ENCODE measurements at places on chromosomes 4 and X.

- DNase-seq: no peak
Measured at GRCh38 chrX:40097141-40097503, 636 bp downstream of the BCOR start.

DNA sequence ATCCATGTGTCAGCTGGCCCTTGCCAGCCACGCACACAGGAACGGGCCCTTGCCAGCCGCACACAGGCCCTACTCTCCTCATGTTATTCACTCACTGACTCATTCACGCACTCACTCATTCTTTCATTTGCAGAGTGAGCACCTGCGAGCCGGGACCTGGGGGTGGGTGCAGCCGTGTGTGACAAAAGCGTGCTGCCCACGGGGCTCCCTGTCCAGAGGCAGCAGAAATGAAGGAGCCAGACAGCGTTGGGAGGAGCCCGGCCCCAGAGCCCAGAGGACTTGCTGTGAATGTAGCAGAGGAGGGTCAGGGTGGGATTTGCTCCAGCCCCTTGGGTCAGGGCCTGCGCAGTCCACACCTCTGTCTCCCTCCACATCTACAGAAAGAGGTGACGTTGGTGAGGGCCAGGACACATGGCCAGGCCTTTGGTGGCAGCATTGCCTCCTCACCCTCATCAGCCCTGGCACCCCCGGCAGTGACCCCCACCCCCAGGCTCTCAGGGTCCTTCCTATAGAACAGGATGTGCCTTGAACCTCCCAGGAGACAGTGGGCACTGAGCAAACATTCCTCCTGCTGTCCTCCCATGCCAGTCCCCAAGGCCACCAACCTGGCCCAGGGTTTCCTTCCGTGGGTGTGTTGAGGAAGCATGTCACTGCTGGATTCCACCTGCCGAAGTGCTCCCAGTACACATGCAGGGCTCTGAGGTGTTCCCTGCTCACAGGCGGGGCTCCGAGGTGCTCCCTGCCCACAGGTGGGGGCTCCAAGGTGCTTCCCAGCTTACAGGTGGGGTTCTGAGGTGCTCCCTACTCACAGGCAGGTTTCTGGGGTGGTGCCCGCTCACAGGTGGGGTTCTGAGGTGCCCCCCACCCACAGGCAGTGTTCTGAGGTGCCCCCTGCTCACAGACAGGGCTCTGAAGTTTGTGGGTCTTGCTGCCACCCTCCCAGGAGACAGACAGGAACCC is 105.7 kb downstream of the HMX1 start:
- no peak for DNase-seq

GRCh38 chrX:3520982-3521381 is 174.5 kb upstream of the MXRA5 start:
- DNase-seq: no peak

DNA sequence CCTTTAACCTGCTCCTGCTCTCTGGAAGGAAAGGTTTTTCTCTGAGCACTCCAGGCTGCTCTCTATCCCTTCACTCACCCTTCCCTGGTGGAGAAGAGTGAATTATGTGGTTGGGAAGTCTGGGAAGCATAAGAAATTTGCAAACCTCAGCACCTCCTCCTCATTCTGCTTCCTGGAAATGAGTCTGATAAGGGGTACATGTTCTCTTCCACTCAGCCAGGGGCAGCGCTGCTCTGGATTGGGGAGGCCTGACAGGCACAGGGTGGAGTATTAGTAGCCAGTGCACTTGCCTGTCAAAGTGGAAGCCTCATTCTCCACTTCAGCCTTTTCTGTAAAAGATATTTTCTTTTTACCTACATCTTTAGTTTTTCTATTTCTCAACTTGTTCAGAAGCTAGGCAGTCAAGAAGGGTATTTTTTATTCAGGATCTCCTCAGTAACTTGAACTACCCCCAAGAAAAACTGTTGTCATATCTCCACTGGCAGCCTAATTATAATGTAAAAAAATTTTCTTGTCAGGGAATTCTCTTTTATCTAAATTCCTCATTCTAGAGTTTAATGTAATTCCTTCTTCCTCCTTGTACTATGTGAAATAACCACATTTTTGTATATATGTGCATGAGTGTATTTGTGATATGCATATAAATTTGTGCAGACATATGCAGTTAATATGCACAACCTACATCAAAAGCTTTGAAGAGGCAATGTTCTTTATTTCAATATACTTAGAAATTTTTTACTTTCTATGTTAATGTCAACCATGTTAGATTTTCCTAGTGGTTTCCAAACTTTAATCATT is 15.3 kb downstream of the ADAMTS3 start:
- DNase-seq: no peak

DNA sequence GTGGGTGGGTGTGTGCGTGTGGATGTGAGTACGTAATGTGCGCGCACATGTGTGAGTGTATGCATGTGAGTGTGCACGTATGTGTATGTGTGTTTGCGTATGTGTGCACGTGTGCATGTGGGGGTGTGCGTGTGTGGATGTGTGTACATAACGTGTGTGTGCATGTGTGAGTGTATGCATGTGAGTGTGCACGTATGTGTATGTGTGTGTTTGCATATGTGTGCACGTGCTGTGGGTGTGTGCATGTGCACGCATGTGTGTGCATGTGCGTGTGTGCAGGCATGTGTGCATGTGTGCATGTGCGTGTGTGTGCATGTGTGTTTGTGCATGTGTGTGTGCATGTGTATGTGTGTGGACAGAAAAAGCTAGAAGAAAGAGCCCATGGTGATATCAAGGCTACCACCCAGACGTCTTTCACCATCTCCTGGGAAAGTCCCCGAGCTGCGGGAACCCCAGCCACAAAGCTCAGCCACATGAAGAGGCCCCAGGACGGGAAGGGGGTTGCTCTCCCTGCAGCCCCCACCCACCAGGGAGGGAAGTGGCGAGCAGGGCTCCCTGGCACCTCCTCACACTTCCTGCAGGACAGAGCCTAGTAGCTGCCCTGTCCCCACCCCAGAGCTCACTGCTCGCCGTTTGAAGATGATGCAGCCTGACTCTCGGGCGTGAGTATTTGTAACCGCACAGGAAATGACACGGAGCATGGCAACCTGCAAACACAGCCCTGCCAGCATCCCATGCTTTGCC is 108.3 kb downstream of the DCTD start:
- DNase-seq: no peak

DNA sequence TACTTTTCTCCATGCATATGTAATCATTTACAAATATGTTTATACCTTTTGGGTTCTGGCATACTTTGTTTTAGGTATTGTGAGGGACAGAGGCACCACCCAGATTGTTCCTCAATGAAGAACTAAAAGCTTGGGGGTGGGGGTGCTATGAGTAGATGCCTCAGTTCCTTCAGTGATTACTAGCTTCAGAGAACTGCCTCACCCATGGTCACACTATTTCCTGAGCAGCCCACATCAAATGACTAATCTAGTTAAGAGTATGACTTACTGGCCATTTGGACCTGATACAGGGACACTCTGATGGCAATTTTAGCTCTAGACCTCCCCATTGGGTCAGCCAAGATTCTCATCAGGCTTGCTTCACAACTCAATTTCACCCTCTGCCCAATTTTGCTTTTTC is 22.2 kb upstream of the CXXC4 start:
- no peak for DNase-seq

DNA sequence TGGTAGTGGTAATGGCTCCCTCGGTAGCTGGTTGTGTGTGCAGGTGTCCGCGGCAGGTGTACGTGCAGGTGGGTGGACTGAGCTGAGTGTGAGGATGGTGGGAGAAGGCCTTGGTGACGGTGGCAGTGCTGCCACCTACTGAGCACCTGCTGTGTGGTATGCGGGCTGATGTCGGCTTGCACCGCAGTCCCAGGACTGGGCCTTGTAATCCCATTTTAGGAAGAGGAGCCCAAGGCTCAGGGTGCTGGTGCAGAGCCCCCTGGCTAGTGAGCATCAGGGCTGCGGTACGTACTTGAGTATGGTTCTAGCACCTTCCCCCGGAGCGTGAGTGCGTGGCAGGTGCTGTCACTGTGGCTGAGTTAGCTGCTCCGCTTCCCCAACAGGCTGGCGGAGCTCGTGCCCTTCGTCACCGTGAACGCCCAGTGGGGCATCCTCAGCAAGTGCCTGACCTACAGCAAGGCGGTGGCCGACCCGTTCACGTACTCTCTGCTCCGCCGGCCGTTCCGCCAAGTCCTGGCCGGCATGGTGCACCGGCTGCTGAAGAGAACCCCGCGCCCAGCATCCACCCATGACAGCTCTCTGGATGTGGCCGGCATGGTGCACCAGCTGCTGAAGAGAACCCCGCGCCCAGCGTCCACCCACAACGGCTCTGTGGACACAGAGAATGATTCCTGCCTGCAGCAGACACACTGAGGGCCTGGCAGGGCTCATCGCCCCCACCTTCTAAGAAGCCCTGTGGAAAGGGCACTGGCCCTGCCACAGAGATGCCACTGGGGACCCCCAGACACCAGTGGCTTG is 5.7 kb upstream of the CPZ start:
- DNase-seq: no peak

DNA sequence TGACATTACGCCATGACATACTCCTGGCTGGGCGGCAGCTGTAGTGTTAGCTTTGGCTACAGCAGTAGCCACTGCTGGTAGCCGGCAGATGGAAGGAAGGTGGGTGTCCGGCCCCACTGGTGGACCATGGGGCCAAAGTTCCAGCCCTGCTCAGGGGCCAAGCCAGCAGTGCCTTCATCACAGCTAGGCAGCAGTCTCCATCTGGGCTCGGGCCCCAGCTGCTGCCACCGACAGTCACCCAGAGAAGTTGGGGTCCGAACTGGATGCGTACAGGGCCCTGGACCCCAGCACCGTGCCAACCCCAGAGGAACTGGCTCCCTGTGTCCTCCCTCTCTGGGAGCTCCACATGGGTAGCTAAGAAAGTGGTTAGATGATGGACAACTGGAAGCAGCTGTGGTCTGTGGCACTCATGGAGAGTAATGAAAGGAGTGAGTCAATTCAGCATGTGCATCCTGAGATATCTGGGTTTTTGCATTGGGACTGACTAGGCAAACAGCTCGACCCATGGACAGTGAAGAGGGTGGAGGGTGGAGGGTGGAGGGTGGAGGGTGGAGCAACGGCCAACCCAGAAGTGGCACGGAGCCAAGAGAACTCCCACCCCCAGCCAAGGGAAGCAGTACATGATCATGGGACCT is 366.6 kb upstream of the GRIA3 start:
- DNase-seq: no peak

DNA sequence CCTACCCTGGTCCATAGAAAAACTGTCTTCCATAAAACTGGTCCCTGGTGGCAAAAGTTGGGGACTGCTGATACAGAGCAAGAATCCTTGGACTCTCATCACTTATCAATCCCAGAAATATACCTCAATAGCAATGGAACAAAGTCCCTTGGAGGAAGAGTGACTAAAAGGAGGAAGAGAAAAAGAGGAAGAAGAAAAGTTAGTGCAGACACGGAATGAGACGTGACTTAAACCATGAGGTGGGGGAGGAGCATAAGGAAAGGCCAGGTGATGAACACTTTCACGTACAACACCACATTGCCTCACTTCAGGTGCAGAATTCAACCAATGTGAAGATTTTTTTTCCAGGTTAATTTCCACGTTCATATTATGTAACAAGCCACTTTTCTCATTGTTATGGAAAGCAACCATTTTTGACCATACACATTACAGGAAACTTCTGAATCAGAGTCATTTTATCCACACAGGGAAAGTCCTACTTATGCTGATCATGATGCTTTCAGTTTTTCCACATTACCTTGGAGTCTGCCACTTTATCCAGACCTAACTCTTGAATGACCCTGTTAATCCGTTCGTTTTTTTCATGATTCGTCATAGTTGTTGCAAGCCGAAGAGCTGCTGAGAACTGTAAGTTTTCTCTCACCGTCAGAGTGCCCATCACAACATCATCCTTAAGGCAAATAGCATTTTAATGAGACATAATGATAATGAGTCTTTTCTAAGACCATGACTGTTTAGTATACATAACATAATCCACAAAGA is 27.7 kb downstream of the ABCG2 start:
- no peak for DNase-seq
